Effector CD4-positive, alpha-beta T cell (primary cell): ENCODE measurements at places on chromosomes 12 and 14.

DNA sequence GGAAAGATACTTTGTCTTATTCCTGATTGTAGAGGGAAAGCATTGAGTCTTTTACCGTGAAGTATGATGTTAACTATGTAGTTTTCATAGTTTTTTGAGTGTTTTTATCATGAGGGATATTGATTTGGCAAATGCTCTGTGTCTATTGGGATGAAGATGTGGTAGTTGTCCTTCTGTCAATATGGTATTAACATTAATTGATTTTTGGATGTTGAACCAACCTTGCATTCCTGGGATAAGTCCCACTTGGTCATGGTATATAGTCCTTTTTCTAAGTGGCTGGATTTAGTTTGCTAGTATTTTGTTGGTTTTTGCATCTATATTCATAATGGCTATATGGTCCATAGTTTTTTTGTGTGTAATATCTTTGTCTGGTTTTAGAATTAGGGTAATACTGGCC lies 42.8 kb downstream of the FAM222A start:
- no peak for DNase-seq

- no peak for DNase-seq
Measured at GRCh38 chr14:44995196-44995595, 33.2 kb downstream of the TOGARAM1 start.

- DNase-seq, result no peak
Measured at GRCh38 chr14:73221945-73222344, 15.4 kb upstream of the PAPLN start.

- no peak for DNase-seq
Measured at GRCh38 chr12:89674326-89674942, 34.2 kb downstream of the ATP2B1 start.

- DNase-seq, result no peak
Measured at GRCh38 chr12:1836241-1836803, 16.0 kb downstream of the LRTM2 start.

GRCh38 chr14:92443741-92444140 lies 69.8 kb upstream of the RIN3 start:
- DNase-seq, result no peak

DNA sequence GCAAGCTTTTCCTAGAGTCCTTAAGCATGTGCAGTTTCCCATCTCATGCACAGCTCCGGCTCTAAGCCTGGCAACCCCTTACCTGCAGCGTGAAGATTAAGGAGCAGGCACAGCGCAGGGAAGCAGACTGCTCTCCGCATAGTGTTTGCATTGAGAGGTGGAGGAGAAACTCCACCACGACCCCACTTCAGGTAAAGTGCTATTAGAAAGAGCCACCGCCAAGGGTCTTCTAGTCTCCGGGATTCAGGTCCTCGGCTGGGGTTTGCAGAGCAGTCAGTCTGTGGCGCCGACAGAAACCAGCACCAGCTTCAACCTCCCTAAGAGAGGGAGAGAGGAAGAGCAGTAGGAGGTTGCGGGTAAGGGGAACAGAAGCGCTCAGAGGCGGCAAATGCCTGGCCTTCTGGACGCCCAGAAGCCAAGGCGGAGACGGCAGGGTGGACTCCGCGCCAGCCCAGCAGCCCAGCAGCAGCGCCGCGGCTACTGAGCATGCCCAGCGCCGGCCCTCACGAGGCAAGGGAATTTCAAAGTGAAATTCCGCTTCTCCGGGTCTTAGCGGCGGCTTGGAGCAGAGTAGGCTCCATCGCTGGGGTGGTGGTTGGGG lies at the start of gene PTPRR:
Gene PTPRR (minus strand): TSS at position 488 of the 601 bp plus-strand sequence. CDS start 348 bp downstream, at position 140.
- DNase-seq, result no peak
